ENCODE measurements at places on chromosomes 3 and 15. TPM values are rescaled to one million over a fixed set of nuclear protein-coding genes. Genes with fewer than 3 reads are reported as not detected.

Gene GHSR
- total RNA-seq = not detected

Gene LSAMP
- total RNA-seq = 0.02 TPM

Gene DNASE1L3
- 7.2 TPM for total RNA-seq

GRCh38 chr15:56813995-56814394, 80.7 kb upstream of the ZNF280D start:
- no peak for DNase-seq

GRCh38 chr3:29642393-29643033, 361.6 kb downstream of the RBMS3 start:
- no peak for DNase-seq

DNA sequence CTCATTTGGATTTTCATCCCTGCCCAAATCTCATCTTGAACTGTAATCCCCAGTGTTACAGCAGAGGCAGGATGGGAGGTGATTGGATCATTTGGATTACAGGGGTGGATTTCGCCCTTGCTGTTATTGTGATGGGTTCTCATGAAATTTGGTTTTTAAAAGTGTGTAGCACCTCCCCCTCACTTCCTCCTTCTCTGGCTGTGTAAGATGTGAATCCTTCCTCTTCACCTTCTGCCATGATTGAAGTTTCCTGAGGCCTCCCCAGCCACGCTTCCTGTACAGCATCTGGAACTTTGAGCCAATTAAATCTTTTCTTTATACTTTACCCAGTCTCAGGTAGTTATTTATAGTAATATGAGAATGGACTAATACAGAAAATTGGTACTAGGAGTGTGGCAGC, 316.8 kb downstream of the PLCL2 start:
- no peak for DNase-seq

DNA sequence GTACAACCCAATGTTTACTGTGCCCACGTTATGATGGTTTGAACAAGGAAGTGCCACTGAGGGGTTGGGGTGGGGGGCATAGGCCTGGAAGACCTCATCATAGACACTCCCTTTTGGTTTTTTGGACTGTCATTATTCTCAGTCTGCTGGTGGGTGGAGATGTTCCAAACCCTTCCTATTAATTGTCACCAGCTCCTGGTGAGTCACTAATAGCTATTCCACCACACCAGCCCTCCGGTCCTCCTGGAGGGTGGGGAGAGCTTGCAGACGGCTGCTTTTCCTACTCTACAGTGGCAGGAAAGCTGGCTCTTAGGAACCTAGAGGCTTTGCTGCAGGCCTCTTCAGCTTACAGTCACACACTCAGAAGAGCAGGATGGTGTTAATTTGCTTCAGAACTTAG, 9.0 kb upstream of the COPG1 start:
- no peak for DNase-seq

DNA sequence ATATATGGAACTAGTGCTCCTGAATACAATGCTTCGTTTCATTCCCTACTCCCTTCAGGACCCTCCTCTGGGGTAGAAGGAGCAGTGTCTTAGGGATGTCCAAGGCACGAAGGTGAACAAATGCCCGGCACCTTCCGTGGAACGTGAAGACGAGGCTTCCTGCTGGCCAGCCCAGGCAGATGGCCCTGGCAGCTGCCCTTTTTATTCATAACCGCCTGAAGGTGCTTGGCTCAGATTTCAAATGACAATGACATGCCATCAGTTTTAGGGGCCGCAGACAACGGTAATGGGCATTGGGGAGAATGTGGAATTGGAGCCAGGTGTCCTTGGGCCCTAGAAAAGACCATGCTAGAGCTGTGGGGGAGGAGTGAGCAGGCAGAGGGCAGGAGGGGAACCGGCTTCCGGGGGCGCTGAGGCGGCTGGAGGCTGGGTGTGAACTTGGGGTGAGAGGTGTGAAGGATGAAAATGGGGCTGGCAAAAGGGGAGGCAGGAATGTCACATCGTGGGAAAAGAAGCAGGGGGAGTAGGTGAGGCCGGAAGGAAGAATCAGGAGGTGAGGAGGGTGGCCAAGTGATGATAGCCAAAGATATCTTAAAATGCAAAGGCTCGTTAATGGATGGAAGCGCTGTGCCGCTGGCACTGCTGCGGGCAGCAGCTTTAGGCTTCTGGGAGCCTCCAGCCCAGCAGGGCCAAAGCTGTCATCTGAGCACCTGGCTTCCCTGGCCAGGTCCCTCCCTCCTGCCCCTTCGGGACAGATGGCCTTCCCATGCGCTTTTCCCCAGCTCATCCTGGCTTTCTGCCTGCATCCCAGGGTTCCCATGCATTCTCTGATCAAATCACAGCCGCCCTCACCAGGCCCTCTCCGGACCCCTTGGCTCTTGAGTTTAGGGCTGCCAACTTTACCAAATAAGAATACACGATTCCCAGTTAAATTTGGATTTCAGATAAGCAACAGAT, 93.7 kb downstream of the TMEM266 start:
- DNase-seq = no peak

- no peak for DNase-seq
Measured at GRCh38 chr15:95895508-95895907, 435.0 kb upstream of the NR2F2 start.

DNA sequence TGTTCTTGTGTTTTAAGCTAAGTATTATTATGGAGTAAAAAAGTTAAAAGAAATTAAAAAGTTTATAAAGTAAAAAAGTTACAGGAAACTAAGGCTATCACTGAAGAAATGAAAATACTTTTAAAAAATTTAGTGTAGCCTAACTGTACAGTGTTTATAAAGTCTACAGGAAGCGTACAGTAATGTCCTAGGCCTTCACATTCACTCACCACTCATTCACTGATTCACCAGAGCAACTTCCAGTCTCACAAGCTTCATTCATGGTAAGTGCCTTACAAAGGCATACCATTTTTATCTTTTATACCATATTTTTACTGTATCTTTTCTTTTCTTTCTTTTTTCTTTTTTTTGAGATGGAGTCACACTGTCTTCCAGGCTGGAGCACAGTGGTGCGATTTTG, 40.7 kb upstream of the SCN5A start:
- DNase-seq = no peak

DNA sequence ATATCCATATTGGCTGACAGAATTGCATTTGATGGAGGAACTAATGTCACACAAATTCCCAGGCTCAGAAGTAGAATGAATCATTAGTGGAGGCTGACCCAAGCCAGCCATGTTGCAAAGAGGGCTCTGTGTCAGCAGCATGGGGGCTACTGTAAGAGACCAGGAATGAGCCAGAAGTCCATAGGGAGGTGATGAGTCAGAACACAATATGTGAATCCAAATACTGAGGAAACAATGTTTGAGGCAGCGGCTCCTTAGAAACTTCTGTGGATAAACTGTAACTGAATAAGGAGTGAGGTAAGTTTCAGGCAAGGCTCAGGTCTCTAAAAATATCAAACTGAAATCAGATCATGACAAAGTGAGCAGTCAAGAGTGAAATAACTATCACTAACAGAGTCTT, 170.7 kb downstream of the WDR72 start:
- DNase-seq = no peak

DNA sequence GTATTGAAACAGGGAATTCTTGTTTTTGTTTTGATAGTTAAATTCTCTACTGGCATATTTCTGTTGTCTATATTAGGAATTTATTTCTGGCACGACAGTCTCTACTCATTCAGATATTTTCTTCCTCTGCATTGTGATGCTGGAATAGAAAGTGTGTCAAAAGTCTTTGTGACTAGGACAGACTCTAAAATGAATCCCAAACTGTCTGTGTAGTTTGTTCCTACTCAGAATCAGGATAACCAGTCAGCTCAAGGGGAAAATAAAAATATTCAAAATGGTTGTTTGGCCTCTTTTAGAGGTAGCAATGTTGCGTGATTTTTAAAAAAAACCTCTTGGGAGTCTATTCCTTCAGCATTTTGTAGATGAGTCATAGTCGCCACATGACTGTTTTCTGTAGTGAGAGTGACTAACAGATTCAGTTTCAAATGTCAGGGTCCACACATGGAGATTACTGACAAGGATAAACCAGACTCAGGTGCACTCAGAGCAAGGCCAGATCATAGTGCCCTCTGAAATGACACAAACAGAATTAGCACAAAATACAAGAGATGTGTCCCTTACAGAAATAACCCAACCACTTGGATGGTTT, 13.1 kb downstream of the SLC7A14 start:
- no peak for DNase-seq

- no peak for DNase-seq
Measured at GRCh38 chr3:6260551-6261191, 600.2 kb upstream of the GRM7 start.

- DNase-seq = no peak
Measured at GRCh38 chr3:174439331-174440252, 419.5 kb upstream of the NAALADL2 start.
